Activated naive CD8-positive, alpha-beta T cell treated with anti-CD3 and anti-CD28 coated beads, Interleukin-2, amount 50 U/mL, for 24 hours (primary cell): ENCODE measurements at places on chromosomes 7 and 10.

GRCh38 chr7:155529346-155529745, 17.0 kb downstream of the CNPY1 start:
- DNase-seq, result no peak

DNA sequence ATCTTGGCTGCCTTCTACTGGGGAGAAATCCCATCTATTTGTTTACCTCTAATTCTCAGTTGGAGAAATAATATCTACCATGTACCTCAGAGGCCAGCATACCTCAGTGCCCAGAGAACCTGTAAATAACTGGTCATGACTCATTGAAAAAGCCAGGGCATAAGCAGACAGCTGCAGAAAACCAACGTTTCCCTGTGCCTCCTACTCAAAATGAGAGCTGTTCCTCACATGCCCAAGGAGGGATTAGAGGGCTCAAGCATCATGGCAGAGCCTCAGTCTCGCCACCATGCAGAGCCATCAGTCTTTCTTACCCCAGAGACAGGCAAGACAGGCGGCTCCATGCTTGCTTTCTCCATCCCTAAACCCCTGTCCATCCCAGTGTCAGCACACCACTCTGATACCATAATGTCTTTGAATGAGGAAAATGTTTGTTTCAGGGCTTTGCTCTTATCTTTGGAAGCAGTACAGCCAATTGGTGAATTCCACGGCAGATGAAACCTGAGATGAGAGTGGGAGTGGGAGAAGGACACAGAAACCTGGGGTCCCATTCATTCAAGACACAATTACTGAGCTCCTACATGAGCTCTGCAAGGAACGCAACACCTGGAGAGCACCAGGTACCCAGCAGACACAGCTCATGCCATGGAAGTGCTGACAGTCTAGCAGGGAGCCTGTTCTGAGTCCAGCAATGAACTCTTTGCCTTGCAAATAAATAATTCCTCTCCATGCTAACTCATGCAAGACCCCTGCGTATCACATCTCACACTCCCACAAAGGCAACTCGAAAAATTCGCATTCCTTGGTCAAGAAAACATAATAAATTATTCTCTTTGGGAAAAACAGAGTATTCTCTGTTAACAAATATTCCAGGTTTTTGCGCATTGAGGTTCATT, 21.1 kb downstream of the PON1 start:
- DNase-seq, result no peak

- DNase-seq, result no peak
These were observed 34.1 kb upstream of the ARHGAP22 start for GRCh38 chr10:48638739-48639527.

- DNase-seq, result peak; percentile 20
These were observed 1.4 kb downstream of the FBXW4 start for GRCh38 chr10:101693651-101693977.

DNA sequence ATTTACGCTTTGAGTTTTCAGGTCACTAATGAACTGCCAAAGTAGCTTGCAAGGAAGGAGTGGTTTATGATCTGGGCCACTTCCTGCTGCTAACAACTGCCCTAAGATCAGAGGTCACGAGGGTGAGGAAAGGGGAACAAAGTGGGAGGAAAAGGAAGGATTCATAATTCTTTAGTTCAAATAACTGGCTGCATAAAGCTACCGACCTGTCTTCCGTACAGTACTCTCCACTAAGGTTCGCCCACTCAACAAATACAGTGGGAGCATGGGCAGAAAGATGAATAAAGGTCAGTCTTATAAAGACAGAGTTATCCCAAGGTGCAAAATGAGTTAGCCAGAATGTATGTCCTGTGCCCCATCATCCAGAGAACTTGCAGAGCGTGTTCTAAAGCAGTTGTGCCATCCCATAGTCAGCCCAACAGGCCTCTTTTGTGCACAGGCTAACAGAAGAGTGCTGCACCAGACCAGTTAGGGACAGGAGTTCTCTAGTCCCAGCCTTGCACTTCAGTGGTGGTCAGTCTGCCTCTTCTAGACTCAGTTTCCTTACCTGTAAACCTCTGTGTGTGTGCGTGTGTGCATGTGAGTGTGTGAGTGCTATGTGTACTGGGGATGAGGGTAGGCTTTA, 65.9 kb downstream of the CREB3L2 start:
- peak; percentile 4 for DNase-seq

- peak; percentile 75 for DNase-seq
These were observed 529 bp downstream of the TASOR2 start for GRCh38 chr10:5684971-5685763.

- no peak for DNase-seq
These were observed 4.1 kb downstream of the MMS19 start for GRCh38 chr10:97494151-97494550.

DNA sequence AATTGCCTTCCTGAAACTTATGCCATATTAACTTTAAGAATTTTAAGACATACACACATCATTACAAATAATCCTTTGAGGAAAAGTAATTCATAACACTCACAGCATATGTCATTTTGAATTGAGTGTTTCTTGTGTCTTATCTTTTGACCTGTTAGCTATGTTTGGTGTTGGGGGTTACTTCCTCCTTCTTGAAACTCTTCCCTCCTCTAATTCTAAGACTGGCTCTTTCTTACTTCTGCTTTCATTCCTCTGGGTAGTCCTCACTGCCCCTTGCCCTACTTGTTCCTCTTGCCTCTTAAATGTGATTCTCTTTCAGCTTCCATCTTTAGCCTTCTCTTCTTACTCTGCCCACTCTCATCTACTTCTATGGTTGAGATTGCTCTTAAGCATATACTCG, 28.3 kb upstream of the PIP4K2A start:
- DNase-seq, result no peak

GRCh38 chr7:130673066-130673465, 4.5 kb upstream of the COPG2 start:
- no peak for DNase-seq

DNA sequence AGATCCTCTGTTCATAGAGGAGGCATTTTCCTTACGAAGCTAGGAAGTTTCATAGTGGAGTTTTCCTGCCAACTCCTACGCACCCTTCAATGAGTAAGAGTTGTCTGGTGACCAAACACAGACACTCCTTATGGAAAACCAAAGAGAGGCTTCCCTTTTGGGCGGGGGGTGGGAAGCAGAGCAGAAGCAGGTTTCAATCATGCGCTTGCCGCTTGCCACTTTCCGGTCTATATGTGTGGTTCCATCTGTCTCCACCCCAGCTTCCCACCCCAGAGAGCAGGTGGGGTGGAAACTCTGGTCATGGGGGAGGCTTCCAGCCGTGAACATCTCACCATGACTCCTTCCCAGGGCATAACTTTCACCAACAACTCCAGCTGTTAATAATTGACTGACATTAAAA, 68.8 kb upstream of the GRB10 start:
- DNase-seq, result no peak

- no peak for DNase-seq
These were observed 8.4 kb downstream of the DBNL start for GRCh38 chr7:44052771-44053365.
